AG08396 (cell line): ENCODE measurements at places on chromosomes 2 and 18.

DNA sequence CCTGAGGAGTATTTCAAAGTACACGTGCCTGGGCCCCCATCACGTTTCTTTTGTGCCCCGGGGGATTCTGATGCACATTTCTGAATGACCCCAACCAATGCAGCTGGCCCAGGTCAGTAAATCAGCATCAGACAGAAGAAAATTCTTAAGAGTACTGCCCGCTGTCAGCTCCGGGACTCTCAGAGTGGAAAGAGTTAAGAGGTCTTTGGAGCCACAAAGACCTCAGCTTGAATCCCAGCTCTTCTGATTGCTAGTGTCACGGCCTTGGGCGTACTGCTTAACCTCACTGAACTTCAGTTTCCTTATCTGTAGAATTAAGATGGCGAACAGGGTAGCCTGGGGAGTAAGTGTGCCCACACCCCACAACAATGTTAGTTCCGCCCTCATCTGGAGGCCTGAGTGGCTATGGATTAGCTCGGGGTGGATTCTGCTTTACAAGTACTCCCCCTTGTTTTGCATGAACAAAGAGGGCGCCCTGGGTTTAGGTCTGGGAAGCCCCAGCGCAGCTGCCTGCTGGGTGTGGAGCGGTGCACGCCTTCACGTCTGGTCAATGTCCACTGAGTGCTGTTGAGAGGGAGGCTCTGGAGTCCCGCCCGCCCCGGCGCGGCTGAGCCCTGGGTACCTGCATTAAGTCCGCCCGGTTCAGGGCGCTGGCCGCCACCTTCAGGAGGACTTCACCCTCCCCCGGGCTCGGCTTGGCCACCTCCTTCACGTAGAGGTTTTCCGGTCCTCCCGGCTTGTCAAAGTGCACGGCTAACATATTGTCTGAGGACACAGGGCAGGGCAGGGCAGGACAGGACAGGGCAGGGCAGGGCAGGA lies 858 bp downstream of the TP53I3 start:
- DNase-seq = peak; percentile 75

GRCh38 chr2:50556934-50557575 lies 474.9 kb downstream of the NRXN1 start:
- no peak for DNase-seq

GRCh38 chr18:2970772-2971659 lies 41.9 kb downstream of the LPIN2 start:
- no peak for DNase-seq

- no peak for DNase-seq
Observed at GRCh38 chr2:6881516-6881915, 3.9 kb downstream of the RSAD2 start.

GRCh38 chr2:152444448-152444847 lies 109.5 kb downstream of the FMNL2 start:
- DNase-seq = no peak
